ENCODE measurements at places on chromosomes 16 and 17. TPM values are rescaled to one million over a fixed set of nuclear protein-coding genes. Genes with fewer than 3 reads are reported as not detected.

The FBXW10 gene
- total RNA-seq = 0.20 TPM

DNA sequence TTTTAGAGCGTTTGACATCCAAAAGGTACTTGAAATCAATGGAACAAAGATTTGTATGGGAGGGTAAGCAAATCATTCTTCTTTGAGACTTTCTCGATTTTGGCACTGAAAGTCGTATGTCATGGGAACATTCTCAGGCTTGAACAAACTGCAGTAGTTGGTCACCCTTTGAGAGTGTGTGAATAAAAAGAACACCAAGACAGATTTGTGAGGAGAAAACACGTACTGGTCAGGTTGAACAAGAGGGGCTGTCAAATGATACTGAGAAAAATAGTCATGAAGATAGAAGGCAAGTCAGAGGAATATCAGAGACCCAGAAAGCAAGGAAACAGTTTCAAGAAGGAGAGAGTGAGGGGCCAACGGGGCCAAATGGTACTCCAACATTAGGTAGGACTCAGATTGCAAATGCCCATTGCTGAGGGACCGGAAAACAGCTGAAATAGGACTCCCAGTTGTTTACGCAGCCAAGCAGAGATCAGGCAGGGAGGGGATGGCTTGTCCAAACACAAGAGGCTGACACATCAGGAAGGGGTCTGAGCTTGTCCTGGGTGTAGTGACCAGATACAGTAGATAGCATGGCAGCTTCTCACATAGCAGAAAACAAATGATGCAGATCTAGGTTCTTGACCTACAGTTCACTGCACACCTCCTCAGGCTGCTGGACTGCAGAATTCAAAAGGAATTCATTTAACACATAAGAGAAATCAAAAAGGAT is 74.5 kb upstream of the MYOCD start:
- H3K4me3 ChIP-seq = no peak overlapping the region
- no peaks in the 10 kb centered on the region for H3K27me3 ChIP-seq
- no peak for DNase-seq

DNA sequence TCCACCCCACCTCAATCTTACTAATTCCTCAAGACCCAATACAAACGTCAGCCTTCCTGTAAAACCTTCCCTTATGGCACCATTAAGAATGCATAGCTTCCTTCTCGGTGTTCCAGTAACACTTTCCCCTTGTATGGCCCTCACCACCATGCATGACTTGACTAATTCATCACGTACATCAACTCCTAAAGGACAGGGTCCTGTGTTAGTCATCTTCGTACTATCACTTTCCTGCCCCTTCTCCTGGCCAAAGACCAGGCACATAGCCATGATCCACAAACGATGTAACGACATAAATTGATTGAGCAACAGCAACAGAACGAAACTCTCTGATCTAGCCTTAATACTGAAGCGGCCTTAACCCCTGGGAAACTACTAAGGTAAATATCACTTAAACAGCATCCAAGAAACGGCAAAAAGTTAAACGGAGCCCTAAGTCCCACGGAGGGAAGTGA is 612 bp downstream of the PSMD12 start:
- peaks cover 37% of the 10 kb centered on the region for H3K4me1 ChIP-seq
- peak overlapping the region; percentile 95 for H3K4me3 ChIP-seq
- peaks cover 4% of the 10 kb centered on the region for H3K36me3 ChIP-seq
- DNase-seq = no peak
- H3K27me3 ChIP-seq = no peaks in the 10 kb centered on the region
- H3K27ac ChIP-seq = peak overlapping the region; percentile 90

GRCh38 chr17:57957120-57957850 is 2.1 kb upstream of the CUEDC1 start:
- peaks cover 54% of the 10 kb centered on the region for H3K4me1 ChIP-seq
- H3K27me3 ChIP-seq = no peaks in the 10 kb centered on the region
- H3K36me3 ChIP-seq = peaks cover 2% of the 10 kb centered on the region
- H3K4me3 ChIP-seq = peak overlapping the region; percentile 96
- H3K27ac ChIP-seq = peak overlapping the region; percentile 83
- DNase-seq = no peak

GRCh38 chr16:59514651-59515050 is 780.5 kb upstream of the GOT2 start:
- H3K27me3 ChIP-seq = no peaks in the 10 kb centered on the region
- H3K27ac ChIP-seq = no peak overlapping the region
- H3K36me3 ChIP-seq = no peaks in the 10 kb centered on the region
- DNase-seq = no peak
- H3K4me3 ChIP-seq = no peak overlapping the region

The SLC25A11 gene
- total RNA-seq = 68.3 TPM

The SEPTIN1 gene
- 2.9 TPM for total RNA-seq

DNA sequence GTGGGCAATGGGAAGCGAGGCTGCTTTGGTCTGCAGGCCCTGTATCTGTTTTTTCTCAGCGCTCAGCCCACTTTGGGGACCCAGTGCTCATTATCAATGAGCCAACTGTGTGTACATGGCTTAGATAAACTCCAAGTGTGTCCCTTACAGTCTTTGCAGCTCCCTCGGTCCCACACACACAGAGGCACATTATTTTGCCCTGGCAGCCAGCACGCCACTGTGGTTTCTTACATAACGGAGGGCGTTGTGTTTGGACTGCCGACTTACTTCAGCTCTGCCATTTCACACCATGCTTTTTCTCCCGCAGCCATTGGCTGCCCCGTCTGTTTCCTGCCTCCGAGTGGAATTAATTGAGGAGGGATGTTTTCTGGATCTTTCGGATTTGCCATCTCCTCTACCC is 56.5 kb upstream of the CLEC18A start:
- H3K4me3 ChIP-seq = peak overlapping the region; percentile 31
- H3K4me1 ChIP-seq = peaks cover 45% of the 10 kb centered on the region
- H3K27me3 ChIP-seq = no peaks in the 10 kb centered on the region
- H3K27ac ChIP-seq = peak overlapping the region; percentile 54
- DNase-seq = peak; percentile 13
- peaks cover 8% of the 10 kb centered on the region for H3K36me3 ChIP-seq

DNA sequence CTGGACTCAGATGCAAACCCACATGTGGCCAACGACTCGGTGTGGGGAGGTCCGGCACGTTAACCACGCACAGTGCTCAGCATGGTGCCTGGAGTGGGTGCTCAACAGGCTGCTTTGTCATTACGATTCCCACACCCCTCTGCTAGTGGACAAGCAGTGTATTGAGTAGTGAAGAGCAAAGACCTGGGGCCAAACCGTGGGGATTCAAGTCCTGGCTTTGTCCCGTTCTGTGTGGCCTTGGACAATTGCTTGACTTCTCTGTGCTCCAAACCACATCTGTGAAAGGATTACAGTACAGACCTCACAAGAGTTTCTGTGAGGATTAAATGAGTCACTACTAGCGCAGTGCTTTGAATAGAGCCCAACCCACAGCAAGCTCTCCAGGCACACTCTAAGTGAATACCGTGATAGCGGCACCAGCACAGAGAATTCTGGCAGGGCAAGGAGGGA is 33.8 kb downstream of the TRPV2 start:
- H3K27ac ChIP-seq = no peak overlapping the region
- DNase-seq = no peak
- H3K4me3 ChIP-seq = peak overlapping the region; percentile 78
- peaks cover 13% of the 10 kb centered on the region for H3K36me3 ChIP-seq

The C1QL1 gene
- 7.1 TPM for total RNA-seq

DNA sequence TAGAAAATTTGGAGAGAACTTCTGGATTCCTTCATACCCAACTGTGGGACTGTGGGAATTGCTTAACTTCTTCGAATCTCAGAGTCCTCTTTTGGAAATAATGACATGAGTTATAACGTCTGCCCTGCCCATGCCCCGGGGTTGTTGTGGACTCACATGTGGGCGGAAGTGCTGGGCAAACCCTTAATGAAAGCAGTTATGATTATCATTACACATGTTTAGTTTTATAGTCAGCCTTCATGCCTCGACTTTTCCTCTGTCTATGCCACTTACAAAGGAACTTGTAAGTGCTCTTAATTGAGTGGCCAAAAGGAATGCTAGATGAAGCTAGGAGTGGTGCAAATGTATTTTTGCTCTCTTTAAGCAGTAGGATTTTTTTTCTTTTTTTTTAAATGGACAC is 3.9 kb downstream of the KRT27 start:
- no peak overlapping the region for H3K27ac ChIP-seq

DNA sequence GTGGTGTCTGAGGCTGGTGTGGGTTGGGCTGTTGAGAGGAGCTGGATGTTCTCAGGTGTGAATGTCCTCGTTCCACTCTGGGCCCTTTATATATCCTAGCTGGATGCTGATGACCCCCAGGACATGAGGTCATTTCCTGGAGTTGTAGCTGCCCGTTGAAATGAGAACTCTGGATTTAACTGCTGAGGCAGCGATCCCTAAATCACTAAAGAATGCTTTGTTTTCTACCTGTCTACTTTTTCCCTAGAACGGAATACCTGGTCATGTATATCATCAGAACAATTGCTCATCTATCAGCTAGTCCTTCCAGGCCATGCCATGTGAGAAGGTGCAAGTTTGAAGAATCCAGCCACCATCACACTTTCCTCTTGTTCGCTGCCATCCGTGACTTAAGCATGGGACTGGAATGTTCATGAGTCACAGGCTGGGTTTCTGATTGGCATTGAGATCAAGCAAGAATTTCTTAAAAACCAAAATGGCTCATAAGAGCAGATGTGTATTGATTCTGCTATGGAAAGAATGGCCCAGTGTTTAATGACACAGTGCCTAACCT is at the start of gene KRTAP2-3:
TSS of gene KRTAP2-3 (minus strand) at position 63 of the 553 bp plus-strand sequence. CDS start 64 bp downstream, outside the sequence.
- H3K27me3 ChIP-seq = no peaks in the 10 kb centered on the region
- H3K4me1 ChIP-seq = peaks cover 8% of the 10 kb centered on the region

DNA sequence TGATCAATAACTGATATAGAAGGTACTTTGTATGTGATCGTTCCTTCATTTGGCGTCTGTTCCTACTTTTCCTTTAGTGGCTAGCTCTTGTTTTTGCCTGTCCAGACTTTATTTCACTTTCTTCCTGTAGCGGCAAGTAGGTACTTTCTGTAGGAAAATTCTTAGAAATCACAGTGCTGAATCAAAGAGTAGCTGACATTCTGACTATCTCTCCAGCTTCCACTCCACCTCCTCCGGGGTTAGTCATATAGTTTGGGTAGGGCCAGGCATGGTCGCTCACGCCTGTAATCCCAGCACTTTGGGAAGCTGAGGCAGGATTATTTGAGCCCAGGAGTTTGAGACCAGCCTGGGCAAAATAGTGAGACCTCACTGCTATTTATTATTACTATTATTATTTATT is 29.9 kb upstream of the PAFAH1B1 start:
- peaks cover 7% of the 10 kb centered on the region for H3K4me1 ChIP-seq
- H3K27ac ChIP-seq = no peak overlapping the region
- H3K4me3 ChIP-seq = no peak overlapping the region
- H3K36me3 ChIP-seq = peaks cover 3% of the 10 kb centered on the region

GRCh38 chr16:26134588-26134987 is 442.8 kb downstream of the HS3ST4 start:
- no peak overlapping the region for H3K4me3 ChIP-seq
- no peaks in the 10 kb centered on the region for H3K36me3 ChIP-seq
- H3K27me3 ChIP-seq = no peaks in the 10 kb centered on the region
- DNase-seq = no peak
- H3K27ac ChIP-seq = no peak overlapping the region
- peaks cover 27% of the 10 kb centered on the region for H3K4me1 ChIP-seq

DNA sequence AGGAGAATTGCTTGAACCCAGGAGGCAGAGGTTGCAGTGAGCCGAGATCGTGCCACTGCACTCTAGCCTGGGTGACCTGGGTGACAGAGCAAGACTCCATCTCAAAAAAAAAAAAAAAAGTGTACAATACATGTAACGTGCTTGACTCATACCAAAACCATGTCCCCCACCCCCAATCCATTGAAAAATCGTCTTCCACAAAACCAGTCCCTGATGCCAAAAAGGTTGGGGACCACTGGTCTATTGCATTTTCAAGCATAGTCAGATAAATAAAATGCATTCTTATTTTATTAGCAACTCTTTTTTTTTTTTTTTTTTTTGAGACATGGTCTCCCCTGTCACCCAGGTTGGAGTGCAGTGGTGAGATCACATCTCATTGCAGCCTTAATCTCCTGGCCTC is 52.1 kb downstream of the COPRS start:
- H3K4me3 ChIP-seq = no peak overlapping the region
- no peaks in the 10 kb centered on the region for H3K27me3 ChIP-seq
- no peaks in the 10 kb centered on the region for H3K36me3 ChIP-seq
- H3K27ac ChIP-seq = no peak overlapping the region
